ENCODE measurements at places on chromosomes 2 and 18. TPM values are rescaled to one million over a fixed set of nuclear protein-coding genes. Genes with fewer than 3 reads are reported as not detected.

Gene G6PC2
- not detected for total RNA-seq

Gene CYP26B1
- 0.22 TPM for total RNA-seq

Gene CXCR1
- not detected for total RNA-seq

Gene TANC1
- 2.5 TPM for total RNA-seq

Gene KLHL41
- total RNA-seq: not detected

Gene GAD1
- 1.8 TPM for total RNA-seq

Gene WNT10A
- not detected for total RNA-seq

Gene ABCB11
- not detected for total RNA-seq

Gene SCN7A
- 0.11 TPM for total RNA-seq

Gene FANCL
- 41.5 TPM for total RNA-seq

Gene SLC23A3
- 1.2 TPM for total RNA-seq
